Suprapubic skin (tissue), 4 donors: ENCODE measurements at places on chromosomes 16 and 17.

- no peak for DNase-seq
Measured at GRCh38 chr16:48810436-48810802, 200.4 kb upstream of the N4BP1 start.

- no peak for DNase-seq
Measured at GRCh38 chr17:17150448-17150800, 55.7 kb downstream of the PLD6 start.

DNA sequence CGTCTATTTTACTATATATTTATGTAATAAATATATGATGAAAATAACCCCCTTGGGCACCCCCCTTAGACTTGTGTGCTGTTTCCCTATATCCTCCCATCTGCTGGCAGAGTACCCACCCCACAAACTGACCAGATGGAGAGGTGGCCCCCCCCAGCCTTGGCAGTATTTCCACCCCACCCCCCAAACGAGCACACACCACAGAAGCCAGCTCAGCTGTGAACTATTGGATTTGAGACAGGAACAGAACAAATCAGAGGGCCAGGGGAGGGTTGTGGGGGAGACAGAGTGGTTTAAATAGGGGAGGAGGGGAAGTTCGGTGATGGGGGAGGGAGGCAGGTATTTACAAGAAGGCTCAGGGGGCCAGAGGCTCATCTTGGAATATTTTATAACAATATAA is 7.8 kb downstream of the NR1D1 start:
- DNase-seq, result no peak

DNA sequence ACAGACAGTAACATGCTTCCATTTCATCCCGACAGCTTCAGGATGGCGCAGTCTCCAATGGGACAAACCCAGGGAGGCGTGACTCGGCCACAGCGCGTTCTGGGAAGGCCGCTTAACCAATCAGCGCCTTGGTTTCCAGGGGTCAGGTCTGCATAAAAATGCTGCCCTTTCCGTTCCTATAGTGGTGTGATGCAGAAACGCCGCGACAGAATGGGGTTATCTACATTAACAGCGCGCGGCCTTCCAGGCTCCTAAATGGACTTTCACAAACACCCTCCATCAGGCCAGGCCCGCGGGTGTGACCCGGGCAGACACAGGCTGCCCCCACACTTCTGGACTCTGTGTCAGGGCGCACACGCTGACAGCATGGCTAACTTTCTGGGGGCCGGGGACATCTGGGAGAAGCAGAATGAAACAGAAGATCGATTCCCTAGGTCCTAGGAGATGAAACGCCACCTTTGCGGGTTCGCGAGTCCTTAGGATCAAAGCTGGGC is 792 bp downstream of the TMEM231 start:
- DNase-seq, result peak; percentile 79

DNA sequence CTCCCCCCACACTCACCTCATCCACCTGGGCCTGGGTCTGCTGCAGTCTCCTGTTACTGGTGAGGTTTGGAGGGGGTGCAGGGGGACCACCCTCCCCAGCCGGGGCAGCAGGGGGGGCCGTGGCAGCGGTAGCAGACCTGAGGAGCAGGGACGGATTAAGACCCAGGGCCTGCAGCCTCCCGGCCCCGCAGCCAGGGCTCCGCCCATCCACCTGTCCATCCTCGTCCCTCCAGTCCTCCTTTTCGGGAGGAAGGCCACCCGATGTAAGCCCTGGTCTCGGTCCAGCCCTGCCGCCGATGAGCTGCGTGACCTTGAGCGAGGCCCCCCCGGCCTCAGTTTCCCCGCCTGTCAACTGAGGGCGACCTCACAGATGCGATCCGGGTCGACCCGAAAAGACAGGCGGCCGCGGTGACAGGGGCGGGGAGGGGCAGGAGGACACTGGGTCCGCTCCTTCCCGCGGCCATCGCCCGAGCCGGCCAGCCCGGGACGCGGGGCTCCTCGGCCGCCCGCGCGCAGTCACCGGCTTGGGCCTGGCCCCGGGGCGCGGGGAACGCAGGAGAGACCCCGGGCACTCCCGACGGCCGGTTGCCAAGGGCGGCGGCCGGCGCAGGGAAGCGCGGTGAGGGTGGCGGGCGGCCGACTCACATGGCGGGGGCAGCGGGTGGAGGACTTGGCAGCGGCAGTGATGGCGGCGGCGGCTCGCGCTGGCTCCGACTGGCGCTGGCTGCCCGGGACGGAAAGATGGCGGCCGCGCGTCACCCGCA is at the start of gene VAMP2:
VAMP2 (minus strand) TSS at position 716 of the 764 bp plus-strand sequence; CDS start at position 647, 69 bp downstream.
- peak; percentile 91 for DNase-seq

DNA sequence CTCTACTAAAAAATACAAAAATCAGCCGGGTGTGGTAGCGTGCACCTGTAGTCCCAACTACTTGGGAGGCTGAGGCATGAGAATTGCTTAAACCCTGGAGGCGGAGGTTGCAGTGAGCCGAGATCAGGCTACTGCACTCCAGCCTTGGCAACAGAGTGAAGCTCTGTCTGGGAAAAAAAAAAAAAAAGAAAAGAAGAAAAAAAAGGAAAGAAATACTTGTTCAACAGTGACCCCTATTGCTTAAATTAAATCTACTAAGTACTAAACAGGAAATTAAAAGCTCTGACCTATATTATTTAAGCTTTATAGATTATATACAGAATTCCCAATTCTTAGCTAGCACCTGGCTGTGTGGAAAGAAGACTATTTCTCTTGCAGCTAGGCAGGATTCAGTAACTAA is 48.9 kb downstream of the FBXL20 start:
- no peak for DNase-seq

GRCh38 chr17:80315517-80316182 is 55.0 kb downstream of the RNF213 start:
- DNase-seq, result peak; percentile 7

- no peak for DNase-seq
Measured at GRCh38 chr17:10428781-10429180, 7.0 kb upstream of the MYH8 start.

DNA sequence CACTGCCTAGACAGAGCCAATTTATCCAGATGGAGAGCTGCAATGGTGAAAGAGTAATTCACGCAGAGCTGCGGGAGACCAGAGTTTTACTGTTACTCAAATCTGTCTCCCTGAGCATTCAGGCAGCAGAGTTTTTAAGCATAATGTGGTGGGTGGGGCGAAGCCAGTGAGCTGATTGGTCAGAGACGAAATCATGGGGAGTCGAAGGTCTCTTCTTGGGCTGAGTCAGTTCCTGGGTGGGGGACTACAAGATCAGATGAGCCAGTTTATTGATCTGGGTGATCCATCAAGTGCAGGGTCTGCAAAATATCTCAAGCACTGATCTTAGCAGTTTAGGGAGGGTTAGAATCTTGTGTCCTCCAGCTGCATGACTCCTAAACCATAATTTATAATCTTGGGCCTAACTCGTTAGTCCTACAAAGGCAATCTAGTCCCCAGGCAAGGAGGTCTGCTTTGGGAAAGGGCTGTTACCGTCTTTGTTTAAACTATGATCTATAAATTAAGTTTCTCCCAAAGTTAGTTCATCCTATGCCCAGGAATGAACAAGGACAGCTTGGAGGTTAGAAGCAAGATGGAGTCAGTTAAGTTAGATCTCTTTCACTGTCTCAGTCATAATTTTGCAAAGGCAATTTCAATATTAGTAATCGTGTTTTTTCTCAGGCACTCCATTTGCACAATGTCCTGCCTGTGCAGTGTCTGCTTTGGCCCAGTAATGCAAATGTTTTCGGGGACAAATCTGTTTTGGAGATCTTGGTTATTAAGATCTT is 27.0 kb downstream of the PIGL start:
- DNase-seq, result no peak

DNA sequence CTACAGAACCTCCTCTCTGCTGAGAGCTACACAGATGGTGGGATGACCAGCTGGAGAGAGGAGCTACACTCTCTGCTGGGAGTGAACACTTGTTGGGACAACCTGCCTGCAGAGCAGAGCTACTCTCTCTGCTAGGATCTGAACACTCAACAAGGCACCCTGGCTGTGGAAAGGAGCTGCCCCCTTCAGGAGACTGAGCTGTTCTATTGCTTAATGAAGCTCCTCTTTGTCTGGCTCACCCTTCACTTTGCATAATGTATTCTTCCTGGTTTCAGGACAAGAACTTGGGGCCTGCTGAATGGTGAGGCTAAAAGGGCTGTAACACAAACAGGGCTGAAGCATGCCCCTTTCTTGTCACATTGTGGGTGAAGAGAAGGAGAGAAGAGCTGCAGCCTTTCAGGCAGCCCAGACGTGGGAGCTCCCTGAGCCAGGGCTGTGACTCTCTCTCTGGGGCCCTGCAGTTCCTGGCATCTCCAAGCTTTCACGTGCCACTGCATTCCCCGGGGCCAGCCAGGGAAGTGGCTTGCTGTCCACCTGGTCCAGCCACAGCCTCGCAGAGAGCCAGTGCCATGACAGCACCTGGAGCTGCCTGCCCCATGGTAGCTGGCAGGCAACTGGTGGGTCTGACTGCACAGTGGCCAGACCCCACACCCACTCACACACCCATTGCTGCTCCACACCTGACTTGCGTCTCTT is 272.8 kb upstream of the KCNJ16 start:
- DNase-seq, result no peak

DNA sequence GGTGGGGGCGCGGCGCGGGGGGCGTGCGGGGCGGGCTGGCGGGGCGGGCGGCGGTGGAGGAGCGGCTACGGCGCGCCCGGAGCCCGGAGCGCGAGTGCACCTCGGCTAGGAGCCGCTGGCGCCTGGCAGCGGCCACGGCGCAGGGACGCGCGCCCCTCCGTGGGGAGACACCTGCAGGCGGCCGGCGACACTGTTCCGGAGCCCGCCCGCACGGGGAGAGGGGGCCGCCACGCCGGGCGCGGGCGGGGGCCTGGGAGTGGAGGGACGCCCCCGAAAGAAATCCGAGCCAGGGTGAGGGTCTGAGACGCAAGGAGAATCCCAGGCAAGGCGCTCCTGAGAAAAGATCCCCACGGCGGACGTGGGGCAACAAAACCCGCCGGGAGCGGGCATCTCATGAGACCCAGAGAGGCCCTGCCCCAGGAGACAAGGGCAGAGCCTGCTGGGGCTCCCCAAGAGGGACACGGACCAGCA is at the start of gene GSG1L:
GSG1L (minus strand) TSS at position 124 of the 471 bp plus-strand sequence. CDS start 290 bp downstream, outside the sequence.
- DNase-seq, result no peak

DNA sequence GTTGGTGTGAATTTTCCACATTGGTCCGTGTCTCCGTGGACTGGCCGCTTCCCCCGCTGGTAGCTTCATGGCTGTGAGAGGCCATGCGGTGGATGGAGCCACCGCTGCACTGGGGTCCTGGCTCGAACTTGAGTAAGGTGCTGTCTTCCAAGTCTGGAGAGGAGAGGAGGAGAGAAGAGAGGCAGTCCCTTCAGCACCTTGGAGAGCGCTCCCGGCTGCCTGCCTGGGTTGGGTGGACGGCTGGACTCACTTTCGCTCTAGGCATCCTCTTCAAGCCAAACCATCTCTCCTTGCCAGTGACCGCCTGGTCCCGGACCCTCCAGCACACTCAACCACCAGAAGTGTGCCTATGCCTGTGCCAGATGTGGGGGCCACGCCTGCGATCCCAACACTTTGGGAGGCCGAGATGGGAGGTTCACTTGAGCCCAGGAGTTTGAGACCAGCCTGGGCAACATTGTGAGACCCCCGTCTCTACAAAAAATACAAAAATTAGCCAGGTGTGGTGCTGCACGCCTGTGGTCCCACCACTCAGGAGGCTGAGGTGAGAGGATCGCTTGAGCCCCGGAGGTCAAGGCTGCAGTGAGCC is 6.2 kb downstream of the JPH3 start:
- DNase-seq, result no peak

DNA sequence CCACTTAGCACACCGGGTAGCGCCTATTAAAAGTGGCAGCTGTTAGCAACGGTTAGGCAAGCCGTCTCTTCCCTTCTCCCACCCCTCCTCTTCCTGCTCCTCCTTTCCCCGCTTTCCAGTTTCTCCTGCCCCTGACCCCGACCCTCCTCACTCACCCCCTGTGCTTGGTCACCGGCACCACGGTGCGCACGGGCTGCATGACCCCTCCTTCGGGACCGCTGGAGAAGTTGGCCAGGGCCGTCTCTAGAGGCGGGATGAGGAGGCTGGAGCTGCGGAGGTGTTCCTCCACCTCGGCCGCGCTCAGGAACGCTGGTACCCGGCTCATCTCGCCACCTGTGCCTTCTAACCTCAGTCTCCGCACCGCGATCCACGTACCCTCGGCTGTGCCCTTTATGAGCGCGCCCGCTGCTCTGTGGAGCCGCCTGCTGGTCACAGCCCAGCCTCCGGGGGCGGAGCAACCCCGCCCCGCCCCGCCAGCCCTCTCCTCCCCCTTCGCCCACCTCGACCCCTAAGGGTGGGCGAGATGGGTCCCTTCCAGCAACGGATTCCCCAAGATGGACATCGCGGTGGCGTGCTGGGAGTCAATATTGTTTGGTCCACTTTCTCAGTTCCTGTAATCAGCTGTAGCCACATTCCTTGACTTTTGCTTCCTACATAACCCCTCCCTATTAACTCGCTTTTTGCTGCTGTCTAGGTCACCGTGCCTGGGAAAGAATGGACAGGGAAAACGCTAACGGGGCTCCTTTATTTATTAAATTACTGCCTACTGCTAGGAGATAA is at the start of gene CRYM:
CRYM (minus strand) TSS at position 364 of the 780 bp plus-strand sequence; CDS start at position 325, 39 bp downstream.
- DNase-seq, result no peak

- DNase-seq, result no peak
Measured at GRCh38 chr16:69610356-69610755, 44.6 kb downstream of the NFAT5 start.

DNA sequence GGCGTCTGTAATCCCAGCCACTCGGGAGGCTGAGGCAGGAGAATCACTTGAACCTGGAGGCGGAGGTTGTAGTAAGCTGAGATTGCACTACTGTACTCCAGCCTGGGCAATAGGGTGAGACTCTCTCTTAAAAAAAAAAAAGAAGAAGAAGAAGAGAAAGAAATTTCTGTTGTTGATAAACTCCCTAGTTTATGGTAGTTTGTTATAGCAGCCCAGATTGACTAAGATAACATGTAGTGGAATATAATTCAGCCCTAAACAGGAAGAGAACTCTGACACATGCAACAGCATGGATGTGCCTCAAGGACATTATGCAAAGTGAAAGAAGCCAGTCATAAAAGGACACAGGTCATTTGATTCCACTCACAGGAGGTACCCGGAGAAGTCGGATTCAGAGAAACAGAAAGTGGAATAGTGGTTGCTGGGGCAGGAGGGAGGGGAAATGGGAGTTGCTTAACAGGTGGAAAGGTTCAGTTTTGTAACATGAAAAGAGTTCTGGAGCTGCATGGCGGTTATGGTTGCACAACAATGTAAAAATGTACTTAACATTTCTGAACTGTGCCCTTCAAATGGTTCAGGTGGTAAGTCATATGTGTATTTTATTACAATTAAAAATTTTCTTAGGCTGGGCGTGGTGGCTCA is 26.0 kb upstream of the PRM1 start:
- no peak for DNase-seq

- DNase-seq, result peak; percentile 73
Measured at GRCh38 chr17:9021158-9021991, at the start of gene NTN1. TSS of gene NTN1 (plus strand) at chr17:9021510. CDS start at chr17:9022374, 864 bp downstream.

DNA sequence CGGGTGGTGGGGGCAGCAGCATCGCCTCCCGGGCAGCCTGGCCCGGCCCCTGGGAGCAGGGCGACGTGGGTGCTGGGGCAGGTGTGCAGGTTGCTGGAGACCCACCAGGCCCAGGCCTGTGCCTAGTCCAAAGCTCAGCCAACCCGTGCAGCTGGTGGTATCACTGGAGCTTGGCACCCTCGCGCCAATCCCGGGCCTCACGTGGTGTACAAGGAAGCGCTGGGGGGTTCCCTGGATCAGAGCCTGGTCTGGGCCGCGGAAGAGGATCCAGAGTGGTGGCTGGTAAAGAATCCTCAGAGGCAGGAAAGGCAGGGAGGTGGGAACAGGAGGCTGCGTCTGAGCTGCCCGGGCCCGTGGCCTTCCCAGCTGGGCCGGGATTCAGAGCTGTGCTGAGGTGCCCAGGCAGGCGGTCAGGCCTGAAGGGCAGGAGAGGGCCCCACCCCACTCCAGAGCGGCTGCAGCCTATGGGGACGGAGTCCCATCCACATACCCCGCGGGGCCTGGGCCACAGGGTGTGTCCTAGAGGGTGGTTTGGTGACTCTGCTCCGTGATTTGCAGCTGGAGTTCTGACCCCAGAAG is 36.2 kb downstream of the ZFPM1 start:
- DNase-seq, result no peak
